ENCODE measurements at places on chromosomes 2 and 18.

DNA sequence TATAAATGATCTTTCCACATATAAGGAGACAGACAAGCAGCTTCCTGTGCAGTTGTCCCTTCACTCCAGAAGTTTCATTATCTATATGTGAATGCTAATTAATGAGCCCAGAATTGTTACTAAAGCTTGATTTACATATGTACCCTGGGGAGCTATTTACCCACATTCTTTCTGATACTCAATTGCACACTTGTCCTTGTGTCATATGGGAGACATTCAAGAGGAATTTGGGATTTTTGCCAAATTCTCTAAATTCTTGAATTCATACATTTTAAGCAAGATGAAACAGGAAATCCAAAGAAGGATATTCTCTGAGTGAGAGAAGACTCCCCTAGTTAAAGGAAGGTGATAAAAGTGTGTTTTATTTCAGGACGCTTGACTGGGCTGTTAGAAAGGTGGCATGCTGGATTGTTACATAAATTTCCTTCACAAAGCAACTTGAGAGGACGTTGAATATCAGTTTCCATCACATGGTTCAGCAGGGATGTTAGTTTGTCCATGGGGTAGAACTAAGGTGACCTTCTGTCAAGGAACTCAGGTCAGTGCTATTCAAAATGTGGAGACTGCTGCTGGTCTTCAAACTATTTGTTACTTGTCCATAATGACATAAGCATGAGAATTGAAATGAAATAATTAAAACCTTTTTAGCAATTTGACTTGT lies 368.2 kb downstream of the IRS1 start:
- H3K27me3 ChIP-seq: no peaks in the 10 kb centered on the region
- no peak overlapping the region for H3K27ac ChIP-seq
- no peak for DNase-seq
- H3K4me3 ChIP-seq: no peak overlapping the region
- H3K4me1 ChIP-seq: peaks cover 6% of the 10 kb centered on the region
- no peaks in the 10 kb centered on the region for H3K36me3 ChIP-seq

DNA sequence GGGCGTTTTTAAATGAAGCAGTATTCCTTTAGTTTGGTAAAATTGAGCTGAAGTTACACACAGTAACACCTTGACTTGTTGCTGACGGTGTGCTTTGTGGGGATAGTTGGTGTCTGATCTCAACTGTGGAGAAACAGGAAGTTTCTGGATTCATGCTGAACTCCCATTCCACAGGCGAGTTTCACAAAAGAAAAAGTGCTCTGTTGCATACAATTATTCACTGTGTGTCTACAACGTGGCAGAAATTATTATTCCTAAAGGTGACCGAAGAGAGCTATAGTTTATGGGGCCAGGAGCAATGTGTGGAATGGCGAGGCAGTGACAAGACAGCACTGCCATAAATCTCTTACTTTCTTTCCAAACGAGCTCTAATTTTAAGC lies 463 bp upstream of the CABYR start:
- H3K27ac ChIP-seq: no peak overlapping the region
- H3K27me3 ChIP-seq: no peaks in the 10 kb centered on the region
- DNase-seq: peak; percentile 23

GRCh38 chr18:35507192-35507591 lies 9.4 kb upstream of the INO80C start:
- H3K4me1 ChIP-seq: peaks cover 2% of the 10 kb centered on the region
- H3K27ac ChIP-seq: no peak overlapping the region
- no peak for DNase-seq
- no peak overlapping the region for H3K4me3 ChIP-seq
- no peaks in the 10 kb centered on the region for H3K36me3 ChIP-seq

DNA sequence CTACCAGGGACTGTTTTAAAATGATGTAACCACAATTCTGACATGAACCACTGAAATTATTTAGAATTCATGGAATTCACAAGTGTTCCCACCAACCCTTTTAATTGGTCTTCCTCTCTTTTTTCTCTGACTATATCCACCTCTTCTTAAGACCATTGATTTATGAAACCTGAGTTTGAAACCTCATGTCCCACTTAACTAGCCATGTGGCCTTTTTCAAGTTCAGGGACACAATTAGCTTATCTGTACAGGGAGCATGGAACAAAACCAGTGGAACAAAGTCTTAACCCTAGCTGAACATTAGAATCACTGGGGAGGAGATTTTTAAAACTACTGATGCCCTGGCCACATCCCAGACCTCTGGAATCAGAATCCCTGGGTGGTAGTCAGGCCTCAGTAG lies 41.6 kb upstream of the TMEM163 start:
- no peaks in the 10 kb centered on the region for H3K4me1 ChIP-seq
- H3K27ac ChIP-seq: no peak overlapping the region
- H3K36me3 ChIP-seq: no peaks in the 10 kb centered on the region
- no peak overlapping the region for H3K4me3 ChIP-seq

DNA sequence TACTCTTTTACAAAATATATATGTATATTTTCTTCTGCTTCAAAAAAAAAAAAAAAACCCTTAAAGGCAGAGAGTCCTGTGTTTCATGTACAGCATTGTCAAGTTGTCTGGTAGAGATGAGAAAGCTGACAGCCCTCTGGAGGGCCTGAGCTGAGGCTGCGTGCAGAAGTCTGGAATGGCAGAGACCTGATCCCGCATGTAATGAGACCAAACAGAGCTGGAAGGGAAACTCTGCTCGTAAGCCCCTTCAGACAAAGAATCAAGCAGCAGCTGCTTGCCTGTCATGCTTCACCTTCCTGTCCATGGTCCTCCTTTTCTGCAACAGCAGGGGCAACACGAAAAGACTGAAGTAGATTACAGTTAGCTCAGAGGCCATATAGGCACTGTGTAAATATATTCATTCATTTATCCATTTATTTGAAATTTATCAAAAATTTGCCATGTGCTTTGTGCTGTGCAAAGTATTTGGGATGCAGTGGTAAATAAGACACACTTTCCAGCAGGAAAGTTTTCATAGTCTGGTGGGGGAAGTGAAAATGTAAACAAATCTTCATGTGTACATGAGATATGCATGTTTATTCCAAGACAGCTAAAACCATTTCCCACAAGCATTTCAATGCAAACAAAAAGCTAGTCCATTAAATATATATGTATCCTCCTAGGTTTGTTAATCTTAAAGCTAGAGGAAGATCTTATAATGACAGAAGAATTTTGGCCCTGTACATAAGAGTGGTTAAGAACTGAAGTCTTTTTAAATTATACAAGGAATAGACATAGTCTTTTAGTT lies 912.7 kb downstream of the CPS1 start:
- H3K36me3 ChIP-seq: no peaks in the 10 kb centered on the region
- H3K4me1 ChIP-seq: peaks cover 5% of the 10 kb centered on the region
- no peak overlapping the region for H3K4me3 ChIP-seq
- H3K27me3 ChIP-seq: no peaks in the 10 kb centered on the region
- H3K27ac ChIP-seq: no peak overlapping the region
- DNase-seq: no peak

DNA sequence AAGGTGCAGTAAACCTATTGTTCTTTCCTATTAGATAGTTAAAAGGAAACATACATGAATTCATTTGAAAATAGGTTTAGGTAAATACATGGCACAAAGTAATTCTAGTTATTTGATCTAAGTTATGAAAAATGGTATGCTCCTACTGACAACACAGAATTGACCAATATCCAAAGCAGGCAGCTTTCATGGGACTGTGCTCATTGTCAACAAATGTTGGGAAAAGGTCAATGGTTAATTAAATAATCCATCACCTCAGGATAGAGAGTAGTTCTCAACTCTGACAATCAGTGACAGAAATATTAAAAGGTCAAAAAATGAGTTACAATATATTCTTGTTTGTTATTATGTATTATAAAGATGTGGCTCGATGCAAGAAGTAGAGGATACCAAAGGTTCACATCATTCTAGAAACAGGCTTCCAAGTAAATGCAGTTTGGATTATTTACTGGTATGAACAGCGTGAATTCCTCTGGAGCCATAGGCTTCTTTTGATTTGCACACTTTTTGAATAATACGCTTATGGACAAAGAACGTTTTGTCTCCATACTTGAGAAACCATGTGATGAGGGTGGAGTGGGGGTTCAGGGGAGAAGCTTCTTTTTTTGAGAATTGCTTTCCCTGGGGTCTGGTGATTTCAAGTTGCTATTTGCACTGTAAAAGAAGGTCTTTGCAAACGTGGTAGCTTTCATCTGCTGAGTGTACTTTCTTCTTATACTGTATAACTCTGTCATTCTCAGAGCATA lies 422.0 kb upstream of the ZEB2 start:
- H3K36me3 ChIP-seq: no peaks in the 10 kb centered on the region
- H3K27me3 ChIP-seq: no peaks in the 10 kb centered on the region
- no peak for DNase-seq
- no peak overlapping the region for H3K4me3 ChIP-seq

- H3K27ac ChIP-seq: peak within 1 kb of the TSS; percentile 94
- peak within 1 kb of the TSS; percentile 76 for H3K4me3 ChIP-seq
- H3K36me3 ChIP-seq: peaks cover 4% of the 10 kb centered on the region
- peaks cover 27% of the 10 kb centered on the region for H3K4me1 ChIP-seq
Observed at GRCh38 chr2:230416061-230416721, at the start of gene SP100. SP100 (plus strand) TSS chr2:230416201; CDS start chr2:230416297, 96 bp downstream.

- no peaks in the 10 kb centered on the region for H3K4me1 ChIP-seq
- H3K36me3 ChIP-seq: no peaks in the 10 kb centered on the region
- no peak for DNase-seq
- H3K27me3 ChIP-seq: no peaks in the 10 kb centered on the region
- H3K27ac ChIP-seq: no peak overlapping the region
Observed at GRCh38 chr2:37748541-37748940, 77.1 kb upstream of the CDC42EP3 start.

- DNase-seq: no peak
- peaks cover 11% of the 10 kb centered on the region for H3K4me1 ChIP-seq
- no peaks in the 10 kb centered on the region for H3K27me3 ChIP-seq
- no peak overlapping the region for H3K27ac ChIP-seq
- no peak overlapping the region for H3K4me3 ChIP-seq
- no peaks in the 10 kb centered on the region for H3K36me3 ChIP-seq
Observed at GRCh38 chr18:6614952-6615351, 114.6 kb upstream of the ARHGAP28 start.

DNA sequence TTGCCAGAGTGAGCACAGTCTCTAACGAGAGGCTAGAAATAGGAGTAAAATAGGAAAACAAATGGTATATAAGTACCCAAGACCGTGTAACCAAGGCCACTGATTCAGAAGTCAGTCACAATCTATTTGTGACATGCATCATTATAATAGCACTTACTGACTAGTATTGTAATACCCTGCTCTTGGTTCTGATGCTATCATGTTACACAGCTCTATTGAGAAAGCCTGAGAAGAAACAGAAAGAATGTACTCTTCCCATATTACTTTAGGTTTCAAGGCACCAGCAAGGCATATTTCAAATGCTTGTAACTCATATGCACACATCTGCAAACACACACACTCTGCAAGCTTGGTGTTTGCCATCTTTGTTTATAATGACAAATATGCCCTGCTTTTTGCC lies 746.4 kb downstream of the SLC4A3 start:
- H3K27me3 ChIP-seq: no peaks in the 10 kb centered on the region
- peaks cover 4% of the 10 kb centered on the region for H3K4me1 ChIP-seq
- no peak for DNase-seq
- no peak overlapping the region for H3K4me3 ChIP-seq
- no peaks in the 10 kb centered on the region for H3K36me3 ChIP-seq
- no peak overlapping the region for H3K27ac ChIP-seq

DNA sequence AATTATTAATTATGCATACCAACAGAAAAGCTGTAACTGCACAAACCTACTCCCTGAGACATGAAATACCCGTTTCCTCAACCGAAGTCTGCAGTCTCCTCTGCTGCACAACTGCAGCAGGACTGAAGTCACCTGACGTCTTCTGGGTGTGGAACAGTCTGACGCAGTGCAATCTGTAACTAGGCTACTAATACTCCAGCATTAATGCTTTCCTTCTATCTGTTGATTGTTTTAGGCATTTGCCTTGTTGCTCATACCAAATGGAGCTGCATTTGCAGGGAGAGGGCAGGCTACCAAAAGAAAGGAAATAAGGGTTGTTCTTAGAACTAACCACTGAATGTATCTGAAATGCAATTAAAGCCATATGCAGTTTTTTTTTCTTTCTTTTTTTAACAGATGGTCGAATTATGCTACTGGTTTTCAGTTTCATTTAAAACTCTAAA lies 40.1 kb downstream of the RTN4 start:
- peak; percentile 23 for DNase-seq
- no peaks in the 10 kb centered on the region for H3K36me3 ChIP-seq
- no peak overlapping the region for H3K4me3 ChIP-seq
- H3K4me1 ChIP-seq: peaks cover 1% of the 10 kb centered on the region
- H3K27ac ChIP-seq: peak overlapping the region; percentile 70

- peak within 1 kb of the TSS; percentile 96 for H3K27ac ChIP-seq
- H3K4me3 ChIP-seq: peak within 1 kb of the TSS; percentile 27
- no peaks in the 10 kb centered on the region for H3K27me3 ChIP-seq
- DNase-seq: peak; percentile 50
Observed at GRCh38 chr2:85577386-85578242, at the start of gene VAMP8. VAMP8 (plus strand) TSS chr2:85577586; CDS start chr2:85577647, 61 bp downstream.

DNA sequence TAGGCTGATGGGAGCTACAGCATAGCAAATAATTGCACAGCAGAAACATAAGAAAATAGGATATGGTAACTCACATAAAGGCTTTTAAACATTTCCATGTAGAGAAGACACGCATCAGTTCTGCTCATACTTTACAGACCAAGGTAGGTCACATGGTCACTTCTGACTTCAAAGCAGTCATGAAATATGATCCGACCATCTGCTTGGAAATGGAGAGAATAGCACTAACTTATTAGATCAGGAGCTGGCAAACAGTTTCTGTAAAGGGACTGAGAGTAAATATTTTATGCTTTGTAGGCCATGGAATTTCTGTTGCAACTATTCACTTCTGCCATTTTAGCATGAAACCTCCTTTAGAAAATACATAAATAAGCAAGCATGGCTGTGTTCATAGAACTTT lies 936.6 kb upstream of the FANCL start:
- no peak for DNase-seq
- no peaks in the 10 kb centered on the region for H3K4me1 ChIP-seq

DNA sequence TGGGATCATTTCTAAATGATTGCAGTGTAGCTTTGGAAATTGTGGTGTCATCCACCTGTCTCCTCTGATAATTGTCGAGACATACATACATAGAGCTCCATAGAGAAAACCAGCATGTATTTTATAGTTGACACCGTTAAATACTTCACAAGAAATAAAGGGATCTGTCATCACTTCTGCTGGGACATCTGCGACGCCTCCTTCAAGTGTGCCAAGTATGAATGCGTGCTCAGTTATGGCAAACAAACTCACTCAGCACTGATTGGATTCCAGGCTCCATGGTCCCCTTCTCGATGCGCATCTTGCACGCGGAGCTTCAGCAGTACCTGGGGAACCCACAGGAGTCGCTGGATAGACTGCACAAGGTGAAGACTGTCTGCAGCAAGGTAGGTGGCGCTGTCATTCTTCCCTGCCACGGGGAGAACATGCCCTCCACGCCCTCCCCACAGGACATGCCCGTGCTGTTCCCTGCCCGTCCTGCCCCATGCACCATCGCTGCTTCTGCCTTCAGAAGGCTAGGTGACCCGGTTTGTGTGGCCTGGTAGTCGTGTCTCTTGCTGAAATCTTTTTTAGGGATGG lies 64.1 kb downstream of the TRAPPC12 start:
- H3K36me3 ChIP-seq: peaks cover 32% of the 10 kb centered on the region
- H3K27ac ChIP-seq: no peak overlapping the region
- no peak for DNase-seq
- H3K4me1 ChIP-seq: peaks cover 2% of the 10 kb centered on the region
- H3K4me3 ChIP-seq: no peak overlapping the region
- H3K27me3 ChIP-seq: no peaks in the 10 kb centered on the region

All from lung (tissue), 17 donors.